ENCODE measurements at places on chromosomes 3 and 15.

GRCh38 chr3:127043731-127044510, 61.0 kb downstream of the PLXNA1 start:
- H3K4me1 ChIP-seq, result no peaks in the 10 kb centered on the region
- H3K36me3 ChIP-seq, result no peaks in the 10 kb centered on the region
- no peak overlapping the region for H3K4me3 ChIP-seq
- no peak overlapping the region for H3K27ac ChIP-seq
- no peaks in the 10 kb centered on the region for H3K27me3 ChIP-seq

DNA sequence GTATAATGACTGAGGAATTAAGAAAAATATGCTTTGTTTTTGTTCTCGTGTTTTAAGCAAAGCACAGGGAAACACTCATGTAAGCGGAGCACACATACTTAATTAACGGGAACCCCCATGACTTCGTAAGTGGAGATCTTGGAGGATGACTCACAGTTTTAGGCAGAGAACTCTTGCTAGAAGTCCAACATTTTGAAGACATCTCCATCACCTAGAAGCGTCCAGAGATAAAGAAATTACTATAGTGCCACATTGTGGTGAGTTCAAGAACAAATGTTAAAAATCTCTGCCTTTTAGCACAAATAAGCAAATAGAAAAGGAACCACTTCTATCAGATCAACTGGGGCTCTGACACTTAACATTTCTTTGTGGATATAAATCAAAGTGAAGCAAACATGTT, 194.1 kb upstream of the ARHGEF26 start:
- H3K27me3 ChIP-seq, result no peaks in the 10 kb centered on the region
- H3K4me3 ChIP-seq, result no peak overlapping the region
- peak; percentile 82 for DNase-seq

DNA sequence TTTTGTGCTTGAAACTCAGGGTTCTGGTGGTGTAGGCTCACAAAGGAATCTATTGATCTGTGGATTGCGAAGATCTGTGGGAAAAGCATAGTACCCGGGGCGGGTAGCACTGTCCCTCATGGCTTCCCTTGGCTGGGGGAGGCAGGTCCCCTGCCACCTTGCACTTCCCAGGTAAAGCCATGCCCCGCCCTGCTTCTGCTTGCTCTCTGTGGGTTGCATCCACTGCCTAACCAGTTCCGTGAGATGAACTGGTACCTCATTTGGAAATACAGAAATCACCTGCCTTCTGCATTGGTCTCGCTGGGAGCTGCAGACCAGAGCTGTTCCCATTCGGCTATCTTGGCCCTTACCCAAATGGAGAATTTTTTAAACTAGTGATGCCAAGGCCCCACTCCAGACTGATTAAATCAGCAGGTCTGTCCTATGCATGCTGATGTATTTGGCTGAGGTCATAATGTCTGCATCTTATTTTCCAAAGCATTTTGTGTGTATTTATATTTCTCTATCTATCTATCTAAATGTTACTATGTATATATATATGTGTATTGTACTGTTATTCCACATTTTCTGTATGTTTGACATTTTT, 65.5 kb upstream of the SLC7A14 start:
- H3K36me3 ChIP-seq, result no peaks in the 10 kb centered on the region
- H3K27ac ChIP-seq, result no peak overlapping the region
- no peak overlapping the region for H3K4me3 ChIP-seq
- H3K4me1 ChIP-seq, result no peaks in the 10 kb centered on the region

DNA sequence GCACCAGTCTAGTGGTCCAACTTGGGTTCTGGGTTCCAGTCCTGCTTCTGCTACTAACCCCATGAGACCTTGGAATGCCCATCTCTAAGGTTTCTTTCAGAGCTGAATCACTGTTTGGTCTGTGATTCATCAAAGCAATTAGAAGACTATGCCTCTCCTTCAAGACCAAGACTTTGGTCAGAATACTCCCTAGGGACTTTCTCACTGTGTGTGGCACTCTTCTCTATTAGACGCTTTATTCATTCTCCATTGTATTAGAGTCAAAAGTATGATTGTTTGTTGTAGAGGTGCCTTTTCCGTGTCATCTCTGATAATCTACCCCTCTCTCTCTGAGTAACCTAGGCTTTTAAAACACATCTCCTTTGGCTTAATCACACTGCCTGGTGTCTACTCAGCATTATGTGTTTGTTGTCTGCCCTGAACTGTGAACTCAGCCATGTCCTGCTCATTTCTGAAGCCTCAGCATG, 90.5 kb downstream of the LPP start:
- H3K27me3 ChIP-seq, result no peaks in the 10 kb centered on the region
- no peak overlapping the region for H3K4me3 ChIP-seq
- H3K36me3 ChIP-seq, result no peaks in the 10 kb centered on the region
- H3K27ac ChIP-seq, result no peak overlapping the region
- H3K4me1 ChIP-seq, result peaks cover 20% of the 10 kb centered on the region

GRCh38 chr3:5330152-5330810, 142.8 kb downstream of the EDEM1 start:
- H3K36me3 ChIP-seq, result no peaks in the 10 kb centered on the region
- no peaks in the 10 kb centered on the region for H3K4me1 ChIP-seq
- H3K4me3 ChIP-seq, result no peak overlapping the region

DNA sequence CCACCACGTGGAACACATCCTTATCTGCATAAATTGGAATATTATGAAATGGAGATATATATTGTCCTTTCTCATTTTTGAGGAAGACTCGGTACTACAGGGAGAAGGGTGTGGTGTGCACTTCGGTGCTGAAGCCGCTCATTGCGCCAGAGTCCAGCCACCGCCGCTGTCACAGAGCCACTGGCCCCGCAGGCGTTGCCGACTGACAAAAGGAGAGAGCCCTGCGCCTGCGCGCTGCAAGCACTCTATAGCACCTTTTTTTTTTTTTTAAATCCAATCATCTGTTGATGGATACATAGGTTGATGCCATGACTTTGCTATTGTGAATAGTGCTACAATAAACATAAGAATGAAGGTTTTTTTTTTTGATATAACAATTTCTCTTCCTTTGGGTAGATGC, 130.0 kb upstream of the TBC1D5 start:
- H3K4me1 ChIP-seq, result no peaks in the 10 kb centered on the region
- no peak overlapping the region for H3K4me3 ChIP-seq
- no peaks in the 10 kb centered on the region for H3K27me3 ChIP-seq
- H3K36me3 ChIP-seq, result no peaks in the 10 kb centered on the region
- DNase-seq, result no peak

GRCh38 chr3:40780925-40781406, 256.2 kb downstream of the ZNF621 start:
- peak overlapping the region; percentile 43 for H3K27ac ChIP-seq
- DNase-seq, result no peak
- H3K4me1 ChIP-seq, result peaks cover 2% of the 10 kb centered on the region

All from fibroblast of lung (primary cell).